AG09309 (cell line): ENCODE measurements at places on chromosomes 2 and 18.
A peak's percentile ranks its signal among the peaks of the same experiment; 100 is the strongest.

DNA sequence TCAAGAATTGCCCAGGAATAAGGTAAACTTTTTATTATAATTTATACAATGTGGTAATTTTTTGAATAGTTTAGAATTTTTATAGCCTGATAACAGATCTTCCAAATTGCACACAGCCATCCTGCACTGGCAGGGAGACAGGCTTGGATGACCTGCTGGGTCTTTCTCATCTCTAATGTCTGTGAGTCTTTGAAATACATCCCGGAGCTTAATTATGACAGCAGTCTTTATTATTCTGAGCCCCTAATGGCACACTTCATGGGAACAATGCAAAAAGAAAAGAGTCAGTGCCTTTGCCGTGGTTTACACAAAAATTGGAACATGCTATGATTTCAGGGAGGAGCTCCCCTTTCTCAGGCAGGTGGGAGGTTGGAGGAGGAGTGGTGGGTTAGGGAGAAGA, 71.0 kb downstream of the TMEM182 start:
- DNase-seq, result no peak

DNA sequence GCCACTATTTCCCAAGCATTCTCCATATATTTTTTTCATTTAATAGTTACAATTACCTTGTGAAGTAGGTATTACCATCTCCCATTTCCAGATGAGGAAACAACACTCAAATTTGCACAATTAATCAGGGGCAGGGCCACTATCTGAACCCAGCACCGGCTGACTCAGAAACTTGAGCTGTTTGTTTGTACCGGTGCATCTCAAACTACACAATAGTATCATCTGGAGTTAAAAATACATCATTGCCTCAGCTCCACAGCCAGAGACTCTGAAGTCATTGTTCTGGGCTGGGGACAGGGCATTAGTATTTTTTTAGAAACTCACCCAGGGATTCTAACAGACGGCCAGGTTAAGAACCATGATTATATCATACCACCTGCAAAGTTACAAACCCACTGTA, 55.9 kb downstream of the CDCA7 start:
- no peak for DNase-seq

DNA sequence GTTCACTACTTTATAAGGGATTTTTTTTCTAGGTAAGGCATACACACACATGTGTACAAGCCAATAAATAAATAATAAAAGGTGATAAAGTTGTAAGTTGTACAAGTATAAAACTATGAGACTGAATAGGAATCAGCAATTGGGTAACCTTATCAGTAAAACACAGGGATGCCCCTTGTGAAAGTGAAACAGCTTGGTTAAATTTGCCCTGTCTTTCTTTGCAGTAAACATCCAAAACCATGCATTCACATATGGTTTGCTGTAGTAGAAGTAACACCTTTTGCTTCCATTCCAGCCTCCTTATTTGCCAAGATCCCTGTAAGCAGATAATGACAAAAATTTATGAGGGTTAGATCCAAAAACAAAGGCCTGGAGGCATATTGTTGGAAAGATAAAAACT, 44.3 kb upstream of the NEUROD1 start:
- no peak for DNase-seq

DNA sequence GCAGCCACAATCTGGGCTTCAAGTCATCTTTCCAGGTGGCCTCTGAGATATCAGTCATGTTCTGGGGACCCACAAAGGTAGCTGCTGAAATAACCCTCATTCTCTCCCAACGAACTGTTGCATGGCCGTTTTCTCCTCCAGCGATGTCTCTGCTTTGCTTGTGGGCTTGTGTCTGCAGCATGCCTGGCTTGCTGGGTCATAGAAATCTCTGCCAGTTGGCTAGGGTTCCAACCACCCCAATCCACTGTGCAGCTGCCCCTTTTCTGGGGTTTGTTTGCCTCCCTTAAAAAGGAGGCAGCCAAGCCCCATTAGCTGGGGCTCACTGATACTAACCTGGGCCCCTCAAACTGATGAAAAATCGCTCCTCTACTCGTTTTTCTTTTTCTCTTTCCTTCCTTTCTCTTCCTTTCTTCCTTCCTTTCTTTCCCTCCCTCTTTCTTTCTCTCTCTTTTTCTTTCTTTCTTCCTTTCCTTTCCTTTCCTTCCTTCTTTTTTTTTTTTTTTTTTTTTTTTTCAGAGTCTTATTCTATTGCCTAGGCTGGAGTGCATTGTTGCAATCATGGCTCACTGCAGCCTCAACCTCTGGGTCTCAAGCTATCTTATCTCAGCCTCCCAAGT, 680.0 kb downstream of the EPHA4 start:
- no peak for DNase-seq

DNA sequence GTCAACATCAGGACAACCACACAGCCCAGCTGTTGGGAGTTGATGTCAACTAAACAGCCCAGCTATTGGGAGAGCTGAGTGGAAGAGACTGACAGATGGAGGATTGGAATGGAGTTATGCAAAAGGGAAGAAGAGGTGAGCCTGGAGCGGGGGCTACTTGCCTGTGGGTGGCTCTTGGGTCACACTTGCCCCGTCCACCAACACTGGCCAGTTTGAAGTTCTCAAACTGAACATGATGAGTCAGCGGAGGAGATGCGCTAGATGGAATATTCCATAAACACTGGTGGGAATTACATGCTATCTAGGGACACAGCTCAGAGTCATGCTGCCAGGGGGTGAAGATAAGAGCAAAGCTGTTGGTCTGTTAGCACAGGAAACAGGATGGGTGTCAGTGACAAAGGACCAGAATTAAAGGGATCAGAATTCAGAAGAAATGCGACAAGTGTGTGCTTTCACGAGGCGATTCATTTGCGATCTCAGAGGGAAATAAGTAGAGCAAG, 33.2 kb upstream of the AGAP1 start:
- DNase-seq, result no peak

GRCh38 chr18:52367953-52368742, 28.2 kb downstream of the DCC start:
- DNase-seq, result no peak

- no peak for DNase-seq
These were observed 333.6 kb downstream of the METTL4 start for GRCh38 chr18:2237706-2238105.

GRCh38 chr2:187054501-187055319, 205.7 kb upstream of the ZSWIM2 start:
- DNase-seq, result no peak

DNA sequence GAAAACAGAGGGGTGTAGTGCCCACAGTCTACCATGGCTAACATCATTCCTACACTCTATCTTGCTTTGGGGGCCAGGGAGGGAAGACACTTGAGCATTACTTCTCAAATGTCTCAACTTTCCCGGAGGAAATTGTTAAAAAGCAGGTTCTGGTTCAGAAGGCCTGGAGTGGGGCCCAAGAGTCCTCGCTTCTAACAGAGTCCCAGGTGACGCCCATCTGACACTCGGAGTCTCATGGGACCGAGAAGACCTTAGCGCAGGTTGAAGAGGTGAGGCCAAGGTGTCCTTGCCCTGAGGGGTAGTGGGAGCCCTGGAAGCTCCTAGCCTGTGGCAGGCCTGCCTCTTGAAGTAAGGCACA, 40.1 kb downstream of the ZFP36L2 start:
- DNase-seq, result no peak

DNA sequence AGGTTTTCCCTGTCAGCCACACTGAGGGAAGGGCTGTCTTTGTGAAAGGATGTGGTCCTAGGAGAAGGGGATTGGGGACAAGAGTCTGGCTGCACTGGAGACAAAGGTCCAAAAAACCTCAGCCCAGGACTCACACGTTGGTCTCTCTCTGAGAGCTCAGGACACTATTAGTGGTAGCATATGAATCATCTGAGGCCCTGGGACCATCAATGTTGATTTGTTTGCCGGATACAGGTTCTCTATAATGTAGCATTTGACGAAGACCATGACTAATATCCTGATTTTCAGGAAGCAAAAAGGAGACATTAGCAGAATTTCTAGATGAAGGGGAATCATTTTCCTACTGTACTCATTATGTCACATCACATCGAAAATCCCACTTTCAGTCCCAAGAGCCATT, 22.2 kb upstream of the DNAH6 start:
- no peak for DNase-seq

- DNase-seq, result no peak
These were observed 34.5 kb downstream of the FARP2 start for GRCh38 chr2:241390301-241391206.

GRCh38 chr18:49476664-49477411, 10.2 kb downstream of the C18orf32 start:
- peak; percentile 79 for DNase-seq

GRCh38 chr2:56508662-56509061, 324.9 kb downstream of the CCDC85A start:
- no peak for DNase-seq

DNA sequence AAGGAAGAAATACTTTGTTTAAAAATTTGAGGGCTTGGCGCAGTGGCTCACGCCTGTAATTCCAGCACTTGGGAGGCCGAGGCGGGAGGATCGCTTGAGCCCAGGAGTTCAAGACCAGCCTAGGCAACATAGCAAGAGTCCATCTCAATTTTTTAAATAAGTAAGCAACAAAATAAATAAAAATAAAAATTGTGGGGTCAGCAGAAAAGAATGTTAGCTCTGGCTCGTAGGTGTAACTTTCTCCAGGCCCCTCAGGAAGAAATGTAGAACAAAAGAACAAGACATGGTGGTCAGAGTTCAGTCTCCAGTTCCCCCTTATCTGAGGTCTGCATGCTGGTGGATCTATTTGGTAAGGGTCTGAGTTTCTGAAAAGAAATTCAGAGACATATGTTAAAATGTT, 20.4 kb upstream of the PDCL3 start:
- DNase-seq, result no peak

DNA sequence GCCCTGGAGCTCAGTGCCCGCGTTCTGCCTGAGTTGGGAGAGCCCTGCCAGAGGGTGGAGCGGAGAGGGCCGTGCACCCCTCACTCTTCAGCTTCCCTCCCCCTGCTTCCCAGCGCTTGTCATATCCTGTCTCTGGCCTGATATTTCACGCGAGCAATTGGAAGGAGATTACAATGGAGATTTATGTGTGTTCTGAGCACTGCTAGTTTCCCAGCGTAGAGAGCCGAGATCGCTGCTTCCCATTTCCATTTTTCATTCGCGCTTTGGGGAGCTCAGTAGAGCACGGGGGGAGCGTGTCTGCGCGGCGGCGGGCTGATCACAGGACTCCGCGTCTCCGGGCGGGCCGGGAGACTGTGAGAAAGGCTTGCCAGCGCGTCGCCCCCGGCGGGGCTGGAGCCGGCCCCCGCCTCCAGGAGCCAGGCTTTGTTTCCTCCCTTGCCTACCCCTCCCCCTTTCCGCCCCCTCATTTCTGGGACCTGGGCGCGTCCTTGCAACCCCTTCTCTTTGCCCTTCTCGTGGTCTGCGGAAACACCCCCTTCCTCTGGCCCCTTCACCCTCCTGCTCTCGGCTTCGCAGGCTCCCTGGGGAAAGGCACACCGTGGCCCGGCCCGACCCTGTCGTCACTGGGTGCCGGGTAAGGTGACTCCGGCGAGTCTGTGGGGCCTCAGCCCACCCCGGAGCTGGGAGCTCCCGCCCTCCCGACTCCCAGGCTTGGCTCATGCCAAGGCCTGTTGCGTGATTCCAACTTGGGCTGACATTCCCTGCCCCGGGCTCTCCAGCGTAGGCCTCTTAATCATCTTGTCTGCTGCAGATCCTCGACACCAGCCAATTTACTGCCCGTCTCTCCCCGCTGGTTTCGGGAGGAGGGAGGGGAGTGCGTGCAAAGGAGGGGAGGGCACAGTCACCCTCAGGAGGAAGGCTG, 5.8 kb downstream of the DLX2 start:
- peak; percentile 86 for DNase-seq

- DNase-seq, result no peak
These were observed 99.5 kb downstream of the GALNT13 start for GRCh38 chr2:153971250-153971649.

GRCh38 chr2:202278036-202278760, 12.6 kb downstream of the NOP58 start:
- peak; percentile 39 for DNase-seq

DNA sequence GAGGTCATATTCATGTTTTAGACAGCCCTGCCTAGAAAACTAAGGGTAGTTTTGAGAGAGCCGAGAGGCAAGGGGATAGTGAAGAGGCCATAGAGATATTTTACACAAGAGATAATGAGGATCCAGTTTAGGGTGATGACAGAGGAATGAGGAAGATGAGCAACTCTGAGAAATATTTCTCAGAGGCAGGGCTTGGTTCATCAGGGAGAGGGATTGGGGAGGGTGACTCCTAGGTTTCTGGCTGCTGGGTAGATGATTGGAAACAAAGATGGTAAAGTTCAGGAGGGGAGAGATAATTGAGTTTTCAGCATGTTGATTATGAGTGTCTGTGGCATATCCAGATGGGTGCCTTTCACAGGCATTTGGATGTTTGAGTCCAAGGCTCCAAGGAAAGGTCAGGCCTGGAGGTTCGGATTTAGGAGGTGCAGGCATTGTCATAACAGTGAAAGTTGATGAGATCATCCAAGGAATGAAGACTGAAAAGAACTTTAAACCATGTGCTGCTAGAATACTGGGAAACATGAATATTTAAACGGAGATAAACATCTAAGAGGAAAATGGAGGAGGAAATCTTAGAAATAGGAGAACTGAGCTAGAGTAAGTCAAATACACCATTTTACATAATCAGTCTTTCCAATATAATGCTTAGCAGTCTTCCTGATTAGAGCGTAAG, 7.4 kb downstream of the MYL12B start:
- no peak for DNase-seq

GRCh38 chr18:486929-487740, 13.4 kb downstream of the COLEC12 start:
- DNase-seq, result no peak

DNA sequence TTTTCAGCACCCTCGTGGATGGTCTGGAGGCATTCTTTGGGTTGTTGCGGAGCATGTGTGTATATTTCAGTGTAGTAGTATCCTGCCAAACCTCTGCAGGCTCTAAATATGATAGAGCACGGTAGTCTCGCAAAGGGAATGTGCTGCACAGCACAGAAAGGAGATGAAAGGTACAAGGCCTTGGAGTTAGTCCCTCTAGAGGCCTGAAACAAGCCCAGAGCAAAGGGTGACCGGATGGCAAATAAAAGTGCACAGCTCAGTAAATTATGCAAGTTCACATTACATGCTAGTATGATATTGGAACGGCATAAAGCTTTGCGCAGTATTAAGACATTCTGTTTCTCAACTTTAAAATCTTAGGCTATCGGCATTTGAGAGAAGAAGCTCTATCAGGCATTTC, 294.5 kb upstream of the REV1 start:
- DNase-seq, result no peak

GRCh38 chr2:63424329-63425078, 163.8 kb downstream of the WDPCP start:
- no peak for DNase-seq

GRCh38 chr2:216925636-216926366, 65.9 kb upstream of the TNP1 start:
- DNase-seq, result no peak

- DNase-seq, result no peak
These were observed 331.4 kb upstream of the KLHL29 start for GRCh38 chr2:23053601-23054000.

DNA sequence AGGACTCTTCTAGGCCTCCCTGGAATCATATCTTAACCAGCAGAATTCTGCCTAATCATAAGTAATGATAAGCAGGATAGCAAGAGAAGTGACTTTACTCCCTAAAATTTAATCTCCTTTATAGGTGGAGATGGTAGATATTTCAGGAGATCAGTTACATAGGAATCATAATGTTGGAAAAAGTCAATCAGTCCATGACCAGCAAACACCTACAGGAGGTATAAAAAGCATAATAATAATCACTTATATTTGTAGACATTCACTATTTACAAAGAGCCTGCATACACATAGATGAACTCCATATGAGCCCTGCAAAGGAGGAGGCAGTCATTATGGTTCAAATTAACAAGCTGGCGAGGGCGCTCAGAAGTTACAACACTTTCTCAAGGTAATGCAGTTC, 2.5 kb downstream of the GALNT5 start:
- no peak for DNase-seq

- no peak for DNase-seq
These were observed 752 bp upstream of the CYTIP start for GRCh38 chr2:157444641-157445040.
